ENCODE measurements at places on chromosomes 5 and 9. TPM values are rescaled to one million over a fixed set of nuclear protein-coding genes. Genes with fewer than 3 reads are reported as not detected.

- no peaks in the 10 kb centered on the region for H3K36me3 ChIP-seq
- no peak for DNase-seq
- H3K27me3 ChIP-seq: peaks cover 24% of the 10 kb centered on the region
These were observed 4.8 kb downstream of the GFPT2 start for GRCh38 chr5:180348336-180348735.

- peaks cover 9% of the 10 kb centered on the region for H3K4me1 ChIP-seq
- DNase-seq: no peak
- no peak overlapping the region for H3K27ac ChIP-seq
These were observed 1236.0 kb downstream of the MAT2B start for GRCh38 chr5:164741376-164741775.

DNA sequence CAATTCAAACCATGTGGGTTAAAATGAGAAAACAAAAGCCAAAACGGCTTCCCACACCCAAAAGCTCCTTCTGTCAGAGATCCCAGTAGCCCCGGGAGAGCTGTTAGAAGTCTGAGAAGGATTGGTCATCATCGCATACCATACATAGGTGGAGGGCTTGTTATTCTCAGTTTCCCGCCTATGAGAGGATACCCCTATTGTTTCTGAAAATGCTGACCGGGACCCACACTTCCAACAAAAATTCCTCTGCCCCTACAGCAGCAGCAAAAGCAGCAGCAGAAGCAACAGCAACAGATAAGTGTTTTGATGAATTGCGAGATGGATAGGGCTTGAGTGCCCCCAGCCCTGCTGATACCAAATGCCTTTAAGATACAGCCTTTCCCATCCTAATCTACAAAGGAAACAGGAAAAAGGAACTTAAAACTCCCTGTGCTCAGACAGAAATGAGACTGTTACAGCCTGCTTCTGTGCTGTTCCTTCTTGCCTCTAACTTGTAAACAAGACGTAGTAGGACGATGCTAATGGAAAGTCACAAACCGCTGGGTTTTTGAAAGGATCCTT, at the start of gene TEK:
Gene TEK, plus strand, starts transcription at position 245 of the 561 bp plus-strand sequence. CDS start 366 bp downstream, outside the sequence.
- H3K4me3 ChIP-seq: no peak within 1 kb of the TSS
- DNase-seq: no peak
- H3K27ac ChIP-seq: no peak within 1 kb of the TSS
- H3K27me3 ChIP-seq: peaks cover 3% of the 10 kb centered on the region
- no peaks in the 10 kb centered on the region for H3K36me3 ChIP-seq

DNA sequence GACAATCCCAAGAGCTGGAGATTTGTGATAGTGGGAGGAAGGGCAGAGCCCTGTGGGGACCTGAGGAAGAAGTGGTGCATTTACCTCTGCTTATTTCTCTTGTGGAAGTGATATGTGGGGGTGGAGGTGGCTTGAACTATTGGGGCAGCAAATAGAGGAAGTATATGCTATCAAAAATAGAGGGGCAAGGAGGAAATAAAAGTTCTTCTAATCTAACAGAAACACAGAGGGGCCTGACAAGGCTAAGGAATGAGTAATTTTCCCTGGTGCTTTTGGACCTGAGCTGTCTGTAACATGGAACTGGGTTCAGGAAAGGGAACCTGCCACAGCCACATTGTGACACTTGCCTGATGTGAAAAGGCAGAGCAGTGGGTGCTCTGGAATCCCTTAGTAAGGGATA, 378.6 kb upstream of the KLF4 start:
- no peak overlapping the region for H3K4me3 ChIP-seq
- no peak overlapping the region for H3K27ac ChIP-seq
- DNase-seq: no peak
- no peaks in the 10 kb centered on the region for H3K27me3 ChIP-seq
- H3K4me1 ChIP-seq: no peaks in the 10 kb centered on the region
- H3K36me3 ChIP-seq: no peaks in the 10 kb centered on the region

DNA sequence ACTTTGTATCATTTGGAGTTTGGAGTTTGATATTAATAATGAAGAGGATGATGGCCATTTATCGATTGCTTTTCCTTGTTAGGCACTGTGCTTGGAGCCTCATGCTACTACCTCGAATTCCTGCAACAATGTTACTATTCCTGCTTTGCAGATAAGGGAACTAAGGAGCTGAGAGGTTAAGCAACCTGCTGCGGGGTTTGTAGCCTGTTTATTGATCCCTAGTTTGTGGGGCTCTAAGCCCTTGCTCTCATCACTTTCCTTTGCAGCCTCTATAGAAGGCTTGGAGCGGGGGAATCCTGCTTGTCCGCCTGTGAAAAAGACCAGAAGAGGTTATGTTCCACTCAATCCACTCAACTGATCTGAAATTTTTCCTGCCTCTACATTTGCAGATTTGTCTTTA, 15.8 kb downstream of the ARHGEF28 start:
- no peaks in the 10 kb centered on the region for H3K4me1 ChIP-seq
- peaks cover 12% of the 10 kb centered on the region for H3K27me3 ChIP-seq
- H3K36me3 ChIP-seq: no peaks in the 10 kb centered on the region
- no peak overlapping the region for H3K4me3 ChIP-seq
- H3K27ac ChIP-seq: no peak overlapping the region

Gene SARDH
- 7.8 TPM for total RNA-seq

Gene HDAC3
- total RNA-seq: 85.9 TPM

Gene PTGES
- total RNA-seq: 0.16 TPM

- peaks cover 6% of the 10 kb centered on the region for H3K27me3 ChIP-seq
- peaks cover 6% of the 10 kb centered on the region for H3K4me1 ChIP-seq
- no peaks in the 10 kb centered on the region for H3K36me3 ChIP-seq
- no peak for DNase-seq
These were observed 143.1 kb upstream of the RANBP3L start for GRCh38 chr5:36444582-36445418.

Gene VCAN
- total RNA-seq: not detected

Gene SLC36A3
- total RNA-seq: not detected

DNA sequence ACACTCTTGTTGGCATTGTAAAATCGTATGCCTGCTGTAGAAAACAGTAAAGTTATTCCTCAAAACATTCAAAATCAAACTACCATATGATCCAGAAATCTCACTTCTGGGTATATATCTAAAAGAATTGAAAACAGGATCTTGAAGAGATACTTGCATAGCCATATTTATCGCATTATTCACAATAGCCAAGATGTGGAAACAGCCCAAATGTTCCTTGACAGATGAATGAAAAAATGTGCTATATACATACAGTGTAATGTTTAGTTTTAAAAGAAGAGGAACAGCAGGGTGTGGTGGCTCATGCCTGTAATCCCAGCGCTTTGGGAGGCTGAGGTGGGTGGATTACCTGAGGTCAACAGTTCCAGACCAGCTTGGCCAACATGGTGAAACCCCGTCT, 234.1 kb upstream of the DAB2 start:
- H3K4me3 ChIP-seq: no peak overlapping the region
- H3K36me3 ChIP-seq: no peaks in the 10 kb centered on the region
- no peak for DNase-seq
- no peak overlapping the region for H3K27ac ChIP-seq
- peaks cover 19% of the 10 kb centered on the region for H3K27me3 ChIP-seq
